ENCODE measurements at places on chromosomes 3 and 15. TPM values are rescaled to one million over a fixed set of nuclear protein-coding genes. Genes with fewer than 3 reads are reported as not detected.

DNA sequence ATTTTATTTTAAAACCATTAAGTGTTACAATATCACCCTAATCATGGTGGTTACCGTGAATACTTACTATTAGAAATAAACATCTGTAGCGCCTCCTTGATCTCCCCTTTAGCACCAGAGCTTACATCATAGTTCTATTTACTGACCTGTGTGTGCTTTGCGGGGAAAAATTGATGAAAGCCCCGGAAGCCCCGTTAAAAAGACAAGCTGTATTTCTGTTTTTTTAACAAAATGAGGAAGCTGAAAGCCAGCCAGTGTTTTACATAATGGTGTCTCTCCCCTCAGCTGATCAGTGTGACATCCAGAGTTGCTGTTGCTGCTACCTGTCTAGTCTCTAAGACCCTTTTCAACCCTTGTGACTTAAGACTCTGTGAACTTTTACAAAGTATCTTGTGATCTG is 100.8 kb downstream of the OPA1 start:
- no peak for DNase-seq

DNA sequence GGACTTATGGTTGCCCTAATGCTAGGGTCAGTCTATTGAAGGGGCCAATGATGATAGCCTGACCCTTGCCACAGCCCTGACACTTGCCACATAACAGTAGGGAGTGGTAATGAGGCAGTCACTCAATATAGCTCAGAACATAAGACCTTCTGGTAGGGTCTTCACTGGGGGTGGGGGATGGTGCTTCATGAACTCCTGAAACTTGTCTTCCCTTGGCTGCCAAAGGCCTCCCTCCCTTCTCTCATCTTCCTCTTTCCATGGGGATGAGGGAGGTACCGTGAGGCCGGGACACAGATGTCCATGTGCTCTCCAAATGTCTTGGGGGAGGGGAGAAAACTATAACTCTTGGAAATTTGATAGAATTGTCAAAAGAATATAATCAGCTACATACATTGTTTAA is 21.1 kb upstream of the THSD4 start:
- no peak for DNase-seq

GRCh38 chr3:54056521-54056920 is 65.8 kb upstream of the CACNA2D3 start:
- DNase-seq, result no peak

DNA sequence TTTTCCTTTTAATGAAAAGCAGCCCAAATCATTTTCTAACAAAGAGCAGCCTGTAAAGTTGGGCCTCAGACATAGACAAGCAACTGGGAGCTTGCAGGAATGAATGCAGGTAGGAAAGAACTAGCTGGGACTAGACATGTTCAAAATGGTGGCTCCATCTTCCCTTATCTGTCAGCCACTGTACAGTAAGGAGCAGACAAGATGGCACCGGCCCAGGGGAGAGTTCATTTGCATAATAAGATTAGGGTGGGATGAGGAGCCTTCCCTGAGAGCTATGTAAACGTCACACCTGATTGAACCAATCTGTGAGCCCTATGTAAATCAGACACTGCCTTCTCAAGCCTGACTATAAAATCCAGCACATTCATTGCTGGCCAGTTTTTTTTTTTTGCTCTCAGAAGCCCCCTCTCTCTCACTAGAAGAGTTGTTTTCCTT is 59.7 kb upstream of the GK5 start:
- DNase-seq, result no peak

TPRG1 gene
- 0.35 TPM for total RNA-seq

RBPMS2 gene
- total RNA-seq, result 36.9 TPM
